Stimulated activated CD8-positive, alpha-beta memory T cell treated with anti-CD3 and anti-CD28 coated beads, Interleukin-15, amount 100 ng/mL, for 48 hours (primary cell): ENCODE measurements at places on chromosomes 7 and 10.

DNA sequence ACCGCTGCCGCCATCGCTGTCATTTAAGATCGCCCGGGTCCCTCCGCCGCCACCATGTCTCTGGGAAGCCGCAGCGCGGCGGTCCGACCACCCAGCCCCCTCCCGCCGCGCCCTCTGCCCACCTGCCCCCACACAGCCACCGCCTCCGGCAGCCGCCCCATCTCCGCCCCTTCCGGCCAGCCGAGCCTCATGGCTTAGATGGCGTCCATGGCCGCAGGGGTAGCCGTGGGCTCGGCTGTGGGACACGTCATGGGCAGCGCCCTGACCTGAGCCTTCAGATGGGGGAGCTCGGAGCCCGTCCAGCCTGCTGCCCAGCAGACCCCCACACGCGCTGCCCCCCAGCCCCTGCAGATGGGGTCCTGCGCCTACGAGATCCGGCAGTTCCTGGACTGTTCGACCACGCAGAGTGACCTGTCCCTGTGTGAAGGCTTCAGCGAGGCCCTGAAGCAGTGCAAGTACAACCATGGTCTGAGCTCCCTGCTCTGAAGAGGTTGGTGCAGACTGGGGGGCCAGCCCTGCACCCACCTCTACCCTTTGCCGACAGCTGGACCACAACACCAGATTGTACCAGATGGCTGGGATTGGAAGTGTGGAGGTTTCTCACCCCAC, 38.0 kb upstream of the TARP start:
- no peak for DNase-seq

DNA sequence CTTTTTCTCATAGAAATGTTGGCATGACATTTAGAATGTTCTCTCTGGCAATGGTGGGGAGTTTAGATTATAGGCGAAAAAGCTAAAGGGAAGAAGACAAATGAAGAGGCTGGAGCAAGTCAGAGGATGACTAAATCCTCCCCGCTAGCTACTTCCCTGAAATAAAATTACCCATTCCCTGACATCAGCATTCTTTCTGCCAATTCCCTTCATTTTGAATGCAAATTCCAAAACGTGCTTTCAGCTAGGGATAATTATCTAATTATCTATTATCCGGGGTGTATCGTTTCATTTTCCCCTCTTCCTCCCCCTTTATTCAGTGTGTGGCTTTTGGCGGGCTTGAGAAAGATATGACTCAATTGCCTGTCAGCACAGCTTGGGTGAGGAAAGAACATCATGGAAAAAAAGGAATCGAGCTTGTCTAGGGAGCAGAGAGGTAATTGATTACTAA, 672.3 kb downstream of the TNS3 start:
- DNase-seq = no peak

GRCh38 chr10:87095236-87095945, 385 bp downstream of the SHLD2 start:
- DNase-seq = peak; percentile 77

GRCh38 chr10:132679640-132680039, 106.3 kb downstream of the NKX6-2 start:
- no peak for DNase-seq

DNA sequence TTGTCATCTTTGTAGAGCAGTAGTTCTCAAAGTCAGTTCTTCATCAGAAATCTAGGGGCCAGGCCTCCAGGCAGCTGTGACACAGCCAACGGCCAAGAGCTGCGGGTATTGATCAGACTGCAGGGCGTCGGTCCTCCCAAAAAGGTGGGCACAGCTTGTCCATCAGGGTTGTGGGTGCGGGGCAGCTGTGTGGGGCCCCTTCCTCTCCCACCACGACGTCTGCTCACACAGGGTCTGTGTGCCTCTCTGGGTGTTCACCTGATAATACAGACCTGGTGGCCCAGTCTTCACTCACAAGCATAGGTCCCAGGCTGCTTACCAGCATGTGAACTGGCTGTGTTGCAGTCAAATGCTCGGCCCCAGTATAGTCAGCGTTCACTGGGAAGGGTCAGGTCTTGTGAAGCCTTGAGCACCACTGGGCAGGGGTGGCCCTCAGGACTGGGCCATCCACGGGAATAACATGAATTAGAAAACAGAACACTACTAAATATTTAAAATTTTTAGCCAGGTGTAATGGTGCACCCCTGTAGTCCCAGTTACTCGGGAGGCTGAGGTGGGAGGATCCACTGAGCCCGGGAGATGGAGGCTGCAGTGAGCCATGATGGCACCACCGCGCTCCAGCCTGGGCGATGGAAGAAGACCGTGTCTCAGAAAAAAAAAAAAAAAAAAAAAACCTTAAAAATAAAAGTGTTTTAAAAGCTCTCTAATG, 102.8 kb upstream of the DIP2C start:
- no peak for DNase-seq

DNA sequence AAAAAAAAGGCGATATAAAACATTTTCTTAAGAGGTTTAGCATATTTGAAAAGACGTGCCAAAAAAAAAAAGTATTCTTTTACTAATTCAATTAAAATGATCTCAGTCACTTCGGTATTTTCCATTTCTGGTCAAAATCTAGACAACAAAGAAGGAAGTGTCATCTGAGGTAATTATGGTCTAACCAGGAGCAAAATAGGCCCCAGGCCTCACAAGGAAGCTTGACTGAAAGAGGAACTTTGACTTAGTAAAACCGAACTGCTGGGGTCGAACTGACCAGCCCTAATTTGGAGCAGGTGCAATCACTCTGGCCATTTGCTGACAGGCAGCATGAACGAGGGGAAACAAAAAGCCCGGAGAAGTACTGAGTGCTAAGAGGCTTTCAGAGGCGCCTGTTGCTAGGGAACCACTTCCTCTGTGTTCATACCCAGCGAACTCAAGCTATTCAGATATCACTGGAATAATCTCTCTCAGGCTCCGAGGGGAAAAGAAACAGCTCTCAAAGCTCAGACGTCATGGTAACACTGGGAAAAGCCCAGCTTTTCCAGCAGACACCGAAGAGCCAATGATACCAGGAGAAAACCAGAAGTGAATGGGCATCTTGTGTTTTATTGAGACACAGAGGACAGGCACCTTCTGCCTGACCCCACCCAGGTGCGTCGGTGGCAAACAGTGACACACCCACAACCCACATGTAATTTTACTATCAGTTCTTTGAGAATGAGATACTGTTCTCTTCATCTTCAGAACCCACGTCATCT, 126.5 kb downstream of the FAM107B start:
- peak; percentile 55 for DNase-seq

DNA sequence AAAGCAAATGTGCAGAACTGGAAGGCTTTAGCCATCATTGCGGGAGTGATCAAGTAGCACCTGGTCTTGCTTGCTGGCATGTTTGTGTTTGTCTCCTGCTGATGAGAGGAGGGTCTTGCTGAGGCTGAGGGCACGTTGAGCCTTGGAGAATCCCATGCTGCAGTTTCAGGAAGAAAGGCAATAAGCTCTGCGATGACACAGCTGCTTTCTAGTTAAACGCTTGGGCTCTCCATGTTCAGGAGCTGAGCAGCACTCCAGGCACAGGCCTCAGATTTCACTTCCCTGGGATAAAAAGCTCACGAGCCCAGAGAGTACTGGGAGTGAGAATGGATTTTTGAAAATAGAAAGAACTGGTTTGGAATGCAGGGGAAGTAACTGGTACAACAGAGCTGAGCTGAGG, 100.8 kb downstream of the LRRC18 start:
- no peak for DNase-seq

- no peak for DNase-seq
Observed at GRCh38 chr7:69657985-69658384, 59.7 kb downstream of the AUTS2 start.

DNA sequence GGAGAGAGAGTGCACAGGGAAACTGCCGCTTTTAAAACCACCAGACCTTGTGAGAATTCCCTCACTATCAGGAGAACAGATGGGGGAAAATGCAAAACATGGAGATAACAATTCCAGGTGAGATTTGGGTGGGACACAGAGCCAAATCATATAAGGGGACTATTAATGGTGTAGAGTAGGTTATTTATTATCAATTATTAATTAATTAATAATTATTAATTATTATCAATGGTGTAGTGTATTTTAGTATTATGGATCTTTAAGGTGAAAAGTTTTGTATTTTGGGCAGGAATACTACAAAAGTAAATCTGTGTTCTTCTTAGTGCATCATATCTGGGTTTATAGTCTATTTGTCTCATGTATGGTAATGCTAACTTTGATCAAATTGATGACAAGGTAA, 377.7 kb upstream of the KCND2 start:
- no peak for DNase-seq

- no peak for DNase-seq
Observed at GRCh38 chr10:124298891-124299290, 119.8 kb downstream of the OAT start.

- no peak for DNase-seq
Observed at GRCh38 chr7:37162106-37162505, 286.6 kb downstream of the ELMO1 start.

- DNase-seq = peak; percentile 72
Observed at GRCh38 chr7:97971990-97972943, 17.7 kb downstream of the OCM2 start.

- DNase-seq = no peak
Observed at GRCh38 chr7:22166928-22167327, 190.0 kb downstream of the RAPGEF5 start.

DNA sequence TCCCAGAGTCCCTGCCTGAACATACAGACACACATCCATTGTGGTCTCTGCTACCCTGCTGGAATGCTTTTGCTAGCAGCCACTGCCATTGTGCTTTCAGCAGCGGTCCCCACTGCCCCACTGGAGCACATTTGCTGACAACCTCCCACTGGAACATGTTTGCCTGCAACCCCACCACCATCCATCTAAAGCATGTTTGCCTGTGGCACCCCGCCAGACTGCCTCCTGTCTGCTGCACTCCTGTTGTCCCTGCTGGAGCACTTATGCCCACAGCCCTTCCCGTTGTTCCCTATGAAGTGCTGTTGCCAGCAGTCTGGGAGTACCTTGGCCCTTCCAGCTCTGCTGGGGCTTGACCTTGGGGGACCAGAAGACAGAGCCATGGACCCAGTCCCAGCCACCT, 136.3 kb downstream of the ARL5B start:
- DNase-seq = no peak

DNA sequence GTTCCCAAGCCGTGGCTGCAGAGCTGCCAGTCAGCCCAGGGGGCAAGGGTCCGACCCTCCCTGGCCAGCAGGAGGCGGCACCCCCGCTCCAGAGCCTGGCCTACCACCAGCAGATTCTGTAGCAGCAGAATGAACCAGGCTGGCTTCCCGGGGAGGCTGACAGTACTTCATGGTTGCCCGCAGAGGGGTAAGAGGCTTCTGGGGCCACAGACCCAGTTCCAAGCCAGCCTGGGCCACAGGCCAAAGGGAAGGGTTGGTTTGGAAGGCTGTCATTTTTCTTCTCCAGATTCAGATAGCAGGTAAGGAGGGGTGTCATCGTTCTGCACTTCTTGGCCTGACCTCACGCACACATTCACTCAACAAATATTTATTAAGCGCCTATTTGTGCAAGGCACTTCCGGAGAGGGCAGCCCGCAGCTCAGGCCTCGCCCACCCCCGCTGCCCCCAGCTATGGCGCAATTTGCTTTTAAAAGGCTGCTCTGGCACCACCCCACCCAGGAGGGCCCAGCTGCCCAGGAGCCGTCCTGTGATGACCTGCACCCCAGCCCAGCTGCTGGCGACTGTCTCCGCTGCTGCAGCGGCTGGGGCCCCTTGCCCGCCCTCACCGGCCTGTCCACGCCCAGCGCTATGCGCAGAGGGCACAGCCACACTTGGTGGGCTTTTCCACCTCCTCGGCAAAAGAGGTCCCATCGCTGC, 168.5 kb downstream of the LCOR start:
- no peak for DNase-seq

DNA sequence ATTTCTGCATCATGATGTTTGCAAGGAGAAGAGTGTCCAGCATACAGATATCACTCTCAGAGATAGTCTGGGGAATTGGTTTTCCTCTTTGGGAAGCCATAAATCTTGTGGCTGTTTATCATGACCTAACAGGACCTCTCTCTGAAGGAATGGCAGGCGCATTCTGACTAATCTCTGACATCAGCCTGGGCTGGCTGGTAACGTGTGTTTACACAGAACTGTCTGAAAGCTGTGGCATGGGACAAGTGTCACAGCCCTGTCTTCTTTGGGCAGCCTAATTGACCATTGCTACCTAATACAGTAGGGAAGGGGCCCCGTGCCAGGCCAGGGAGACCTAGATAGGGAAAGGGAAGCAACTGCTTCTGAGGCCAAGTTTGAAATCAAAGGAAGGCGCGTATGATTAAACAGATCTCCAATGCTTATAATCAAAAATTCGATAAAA, 73.9 kb upstream of the CABCOCO1 start:
- DNase-seq = no peak

GRCh38 chr10:126924180-126924914, 19.1 kb downstream of the DOCK1 start:
- DNase-seq = no peak

- no peak for DNase-seq
Observed at GRCh38 chr10:971613-972012, 16.6 kb upstream of the GTPBP4 start.

GRCh38 chr10:94687625-94688248, 4.2 kb downstream of the CYP2C18 start:
- DNase-seq = no peak

DNA sequence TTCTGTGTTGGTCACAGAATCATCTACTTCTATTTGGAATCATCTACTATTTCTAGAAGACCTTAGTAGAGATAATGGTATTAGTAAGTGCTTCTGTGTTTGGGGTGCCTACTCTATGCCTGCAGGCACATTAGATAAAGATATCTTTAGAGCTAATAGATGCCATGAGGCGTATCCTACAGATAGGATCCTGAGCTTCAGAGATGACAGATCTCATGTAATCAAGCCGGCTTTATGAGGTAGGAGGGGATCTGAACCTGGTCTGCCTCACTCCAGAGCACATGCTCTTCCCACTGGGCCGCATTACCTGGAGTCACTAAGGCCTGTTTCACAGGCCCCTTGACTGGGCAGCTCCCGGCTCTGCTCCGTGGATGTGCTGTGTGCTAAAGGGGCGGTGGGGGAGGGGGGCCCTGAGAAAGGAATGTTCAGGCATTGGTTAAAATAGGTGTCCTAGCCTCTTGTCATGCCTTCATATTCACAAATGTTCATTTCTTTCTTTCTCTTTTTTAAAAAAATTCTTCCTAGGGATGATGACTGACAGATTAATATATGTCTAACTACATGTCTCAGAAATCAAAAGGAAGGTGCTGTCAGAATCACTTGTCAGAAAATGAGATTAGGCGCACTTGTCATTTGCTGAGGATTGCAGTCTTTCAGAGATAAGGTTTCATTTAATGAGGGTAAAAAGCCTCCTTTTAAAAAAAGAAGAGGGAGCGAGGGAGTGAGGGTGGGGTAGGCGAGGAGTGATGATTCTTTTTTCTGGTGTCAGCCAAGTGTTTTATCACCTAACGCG, 458.0 kb upstream of the GALNT17 start:
- no peak for DNase-seq

GRCh38 chr7:155318245-155318644, 20.6 kb downstream of the INSIG1 start:
- DNase-seq = no peak
